SW 1271 (cell line): ENCODE measurements at places on chromosomes 7 and 10.

DNA sequence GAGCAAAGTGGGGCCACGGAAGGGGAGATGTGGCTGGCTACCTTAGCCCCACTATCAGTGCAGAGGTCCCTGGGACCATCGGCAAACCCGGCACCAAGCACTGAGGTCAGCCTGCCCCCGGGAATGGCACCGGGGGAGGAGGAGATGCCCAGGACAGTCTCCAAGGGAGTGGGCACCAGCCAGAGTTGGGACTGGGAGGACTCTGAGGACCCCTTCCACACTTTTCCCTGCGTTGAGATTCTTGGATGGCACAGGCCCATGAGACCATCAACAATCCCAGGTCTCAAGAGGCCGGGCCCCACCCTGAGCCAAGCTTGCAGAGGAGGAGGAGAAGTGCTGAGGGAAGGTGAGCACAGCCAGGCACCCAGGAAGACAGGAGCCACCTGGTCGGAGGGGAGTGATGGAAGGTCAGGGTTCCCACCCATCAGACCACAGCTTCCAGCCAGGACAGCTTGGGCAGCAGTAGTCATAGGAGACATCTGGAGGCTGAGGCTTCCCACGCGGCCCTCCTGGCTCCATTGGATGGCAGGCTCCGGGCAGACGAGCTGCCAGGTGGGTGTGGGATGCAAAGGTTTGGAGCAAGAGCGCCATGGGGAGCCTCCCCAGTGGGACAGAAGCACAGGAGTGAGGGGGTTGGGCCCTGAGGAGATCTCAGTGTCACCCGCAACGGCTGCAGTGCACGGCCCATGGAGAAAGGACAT lies 2.6 kb upstream of the OPN4 start:
- no peak for DNase-seq

GRCh38 chr10:98950106-98950505 lies 285.5 kb downstream of the HPSE2 start:
- DNase-seq: no peak

- no peak for DNase-seq
Measured at GRCh38 chr7:159205833-159206232, 61.2 kb upstream of the VIPR2 start.

DNA sequence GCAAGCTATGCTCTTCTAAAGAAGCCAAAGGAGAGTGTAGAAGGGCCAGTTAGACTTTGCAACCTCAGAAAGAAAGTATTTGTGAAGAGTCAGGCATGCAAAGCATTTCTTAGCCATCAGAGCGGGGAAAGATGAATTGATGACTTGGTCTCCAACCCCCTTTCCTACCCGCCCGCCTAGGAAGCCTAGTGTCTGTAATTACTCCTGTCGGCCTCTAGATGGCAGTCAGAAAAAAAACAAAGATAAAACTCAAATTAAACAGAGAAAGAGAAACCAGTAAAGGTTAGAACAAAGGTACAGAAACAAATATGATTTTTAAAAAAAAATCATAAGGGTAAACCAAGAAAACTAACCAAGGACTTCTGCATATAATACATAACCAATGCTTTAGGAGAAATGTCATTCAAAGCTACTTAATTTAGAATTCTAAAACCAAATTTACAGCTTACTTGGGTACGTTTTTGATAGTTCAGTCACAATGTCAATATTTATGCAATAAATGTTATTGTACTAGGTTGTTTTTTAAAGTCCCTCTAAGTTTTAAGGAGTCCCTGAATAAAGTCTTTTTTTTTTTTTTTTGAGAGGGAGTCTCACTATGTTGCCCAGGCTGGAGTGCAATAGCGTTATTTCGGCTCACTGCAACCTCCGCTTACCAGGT lies 97.6 kb downstream of the LYZL1 start:
- peak; percentile 60 for DNase-seq

GRCh38 chr7:138667535-138668228 lies 33.5 kb downstream of the SVOPL start:
- no peak for DNase-seq

- no peak for DNase-seq
Measured at GRCh38 chr10:7686351-7687171, 16.6 kb upstream of the ITIH2 start.

DNA sequence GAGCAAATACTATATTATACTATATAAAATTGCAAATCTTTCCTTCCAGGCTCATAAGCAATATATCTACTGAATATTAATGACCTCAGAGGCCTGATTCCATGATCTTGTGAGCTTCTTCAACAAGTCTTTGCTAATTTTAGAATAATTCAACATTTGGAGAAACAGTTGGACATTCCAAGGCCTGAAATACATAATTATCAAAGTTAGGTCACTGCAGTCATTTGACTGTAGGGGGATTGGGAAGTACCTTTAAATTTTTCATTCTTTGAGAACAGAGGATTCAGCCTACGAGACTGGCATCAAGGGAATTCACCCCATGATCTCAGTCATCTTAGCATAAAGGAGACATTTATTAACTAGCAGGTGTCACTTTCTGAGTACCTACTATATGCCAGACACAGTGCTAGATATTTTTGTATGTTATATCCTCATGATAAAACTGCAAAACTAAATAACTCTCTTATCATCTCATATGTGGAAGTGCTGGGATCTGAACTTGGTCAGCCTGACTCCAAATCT lies 85.4 kb downstream of the DOCK4 start:
- DNase-seq: no peak

DNA sequence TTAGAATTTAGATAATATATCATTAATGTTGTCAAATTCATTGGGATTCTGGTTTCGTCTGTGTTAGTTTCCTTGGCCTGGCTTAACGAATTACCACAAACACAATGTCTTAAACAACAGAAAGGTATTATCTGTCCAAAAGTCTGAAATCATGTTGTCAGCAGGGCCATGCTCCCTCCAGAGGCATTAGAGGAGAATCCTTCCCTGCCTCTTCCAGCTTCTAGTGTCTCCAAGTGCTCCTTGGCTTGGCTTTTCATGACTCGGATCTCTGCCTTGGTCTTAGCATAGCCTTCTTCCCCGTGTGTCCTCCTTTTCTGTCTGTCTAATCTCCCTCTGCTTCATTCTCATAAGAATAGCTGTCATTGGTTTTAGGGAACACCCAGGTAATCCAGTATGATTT lies 482.5 kb downstream of the SEMA3D start:
- no peak for DNase-seq

- DNase-seq: peak; percentile 56
Measured at GRCh38 chr7:5525271-5526099, 101.9 kb upstream of the TNRC18 start.

GRCh38 chr10:29649561-29650551 lies 15.1 kb upstream of the SVIL start:
- DNase-seq: no peak

- peak; percentile 47 for DNase-seq
Measured at GRCh38 chr10:69639291-69640195, 9.5 kb downstream of the FAM241B start.

GRCh38 chr7:69994886-69995542 lies 396.7 kb downstream of the AUTS2 start:
- DNase-seq: no peak

GRCh38 chr10:11150879-11151415 lies 133.3 kb downstream of the CELF2 start:
- DNase-seq: no peak

GRCh38 chr10:73911553-73912004 lies 647 bp downstream of the PLAU start:
- no peak for DNase-seq

GRCh38 chr7:144416341-144416740 lies 12.8 kb upstream of the NOBOX start:
- DNase-seq: no peak

GRCh38 chr10:101644002-101644401 lies 51.0 kb downstream of the FBXW4 start:
- DNase-seq: no peak

- no peak for DNase-seq
Measured at GRCh38 chr10:122373721-122374120, 787 bp upstream of the PLEKHA1 start.

DNA sequence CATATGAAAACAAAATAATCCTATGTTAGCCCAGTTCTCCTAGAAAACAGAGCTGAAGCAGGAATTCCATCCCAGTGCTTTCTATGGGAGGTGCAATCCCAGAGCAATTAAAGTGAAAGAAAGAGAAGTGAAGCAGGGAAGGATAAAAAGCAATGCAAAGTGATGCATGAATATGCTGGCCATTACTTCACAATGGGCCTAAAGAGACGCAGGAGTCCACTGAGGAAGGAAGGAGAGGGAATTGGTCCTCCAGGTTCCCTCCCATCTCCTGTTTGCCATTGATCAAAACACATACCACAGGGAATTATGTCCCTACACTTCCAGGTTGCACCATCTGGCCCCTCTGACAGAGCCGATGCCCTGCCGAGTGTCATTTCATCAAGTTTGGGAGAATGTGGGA lies 392.2 kb upstream of the NFE2L3 start:
- no peak for DNase-seq

GRCh38 chr10:79981450-79982361 lies 32.8 kb upstream of the SFTPD start:
- DNase-seq: peak; percentile 1

DNA sequence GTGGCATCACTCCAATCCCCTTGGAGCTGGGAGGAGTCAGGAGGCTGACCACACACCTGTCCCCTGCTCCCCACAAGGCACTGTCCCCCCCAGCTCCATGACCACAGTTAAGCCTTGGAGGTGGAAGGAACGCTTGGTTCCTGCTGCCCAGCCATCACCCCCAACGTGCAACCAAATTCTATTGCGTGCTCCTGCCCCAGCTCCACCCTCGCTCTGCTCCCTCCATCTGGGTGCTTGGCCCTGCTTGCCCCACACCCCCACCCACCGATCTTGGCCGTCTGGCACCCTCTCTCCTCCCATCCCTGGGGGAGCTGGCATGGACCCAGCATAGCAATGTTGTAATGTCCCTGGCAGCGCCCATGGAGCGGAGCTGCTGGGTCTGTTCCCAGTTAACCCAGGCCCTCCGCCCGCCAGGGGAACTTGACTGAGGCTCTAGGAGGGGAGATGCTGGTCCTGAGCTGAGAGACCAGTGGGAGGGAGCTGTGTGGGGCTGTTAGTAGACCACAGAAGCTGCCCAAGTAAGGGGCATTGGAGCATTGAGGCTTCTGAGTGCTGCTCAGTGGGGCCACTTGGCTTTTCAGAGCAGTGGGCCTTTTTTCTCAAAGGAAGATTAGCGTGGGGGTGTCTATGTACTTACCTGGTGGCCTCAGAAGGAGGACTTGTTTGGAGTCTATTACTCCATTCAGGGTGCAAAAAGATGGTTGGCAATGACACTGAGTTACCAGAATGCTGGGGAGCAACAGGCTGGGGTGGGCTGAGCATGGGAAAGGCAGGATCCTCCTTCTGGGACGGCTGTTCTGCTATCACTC lies 1.1 kb downstream of the EPHB6 start:
- no peak for DNase-seq

DNA sequence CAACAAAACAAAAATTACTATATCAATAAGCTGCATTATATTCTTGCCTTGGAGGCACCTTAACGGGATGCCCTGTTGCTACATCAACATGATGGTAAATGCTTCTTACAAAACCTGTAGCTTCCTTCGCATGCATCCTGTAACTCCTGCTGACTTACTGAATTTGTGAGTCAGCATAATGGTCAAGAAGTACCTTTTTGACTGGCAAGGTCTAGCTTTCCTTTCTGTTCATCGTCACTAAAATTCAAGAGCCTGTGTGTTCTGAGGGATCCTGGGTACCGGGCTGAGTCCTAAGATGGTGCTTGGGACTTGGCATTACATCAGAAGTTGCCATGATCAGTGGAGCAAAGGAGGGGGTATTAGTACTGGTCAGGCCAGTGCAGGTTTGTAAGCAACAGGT lies 4.9 kb downstream of the PFKFB3 start:
- no peak for DNase-seq

- no peak for DNase-seq
Measured at GRCh38 chr10:89665302-89665701, 20.3 kb upstream of the PANK1 start.

GRCh38 chr7:130363026-130363847 lies 17.1 kb upstream of the CPA1 start:
- peak; percentile 72 for DNase-seq

GRCh38 chr7:90239050-90239449 lies 5.9 kb upstream of the CFAP69 start:
- DNase-seq: no peak

- DNase-seq: no peak
Measured at GRCh38 chr7:71679480-71679879, 547.5 kb downstream of the GALNT17 start.

DNA sequence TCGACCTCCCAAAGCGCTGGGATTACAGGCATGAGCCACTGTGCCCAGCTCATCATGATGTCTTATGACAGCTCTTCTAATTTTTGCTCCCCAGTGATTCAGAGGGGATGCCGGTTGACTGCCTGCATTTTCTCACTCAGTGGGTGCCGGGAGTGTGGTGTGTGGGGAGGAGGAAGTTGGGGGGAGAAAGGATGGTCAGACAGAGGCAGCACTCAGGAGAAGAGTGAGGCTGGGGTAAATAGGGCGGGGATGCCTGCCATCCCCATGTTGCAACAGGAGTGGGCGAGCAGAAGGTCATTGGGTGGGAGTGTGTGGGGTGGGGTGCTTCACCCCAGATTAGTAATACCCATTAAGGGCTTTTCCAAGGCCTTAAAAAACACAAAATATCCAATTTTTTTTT lies 3.5 kb upstream of the CCL24 start:
- no peak for DNase-seq

DNA sequence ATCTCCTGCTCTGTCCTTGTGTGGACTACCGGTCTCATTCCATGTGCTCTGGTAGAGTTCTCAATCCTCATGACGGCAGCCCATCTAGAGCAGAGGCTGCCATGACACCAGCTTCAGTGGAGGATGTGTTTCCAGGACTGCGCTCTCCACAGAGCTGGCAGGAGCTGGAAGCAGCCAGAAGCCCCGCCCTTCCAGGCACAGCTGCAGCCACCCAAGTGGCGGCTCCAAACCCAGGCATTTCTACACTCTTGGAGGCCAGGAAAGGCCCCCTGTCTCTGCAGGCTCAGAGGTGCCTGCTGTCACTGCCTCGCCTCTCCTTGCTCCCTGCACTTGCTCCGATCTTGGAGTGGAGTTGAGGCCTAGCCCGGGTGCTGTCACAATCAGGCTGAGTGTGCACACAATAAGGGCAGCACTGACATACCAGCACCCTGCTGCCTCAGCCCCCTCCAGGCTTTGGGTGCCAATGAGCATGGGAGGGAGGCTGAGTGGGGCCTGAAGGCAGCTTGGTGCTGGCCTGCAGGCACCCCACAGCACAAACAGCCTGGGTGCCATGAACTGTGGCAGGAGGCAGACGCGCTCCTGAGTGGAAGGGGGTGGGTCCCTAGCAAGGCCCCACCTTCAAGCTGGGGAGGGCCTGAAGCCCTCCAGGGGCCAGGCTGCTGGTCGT lies 122.1 kb downstream of the LRRN3 start:
- DNase-seq: no peak

- DNase-seq: no peak
Measured at GRCh38 chr7:144842377-144842851, 6.6 kb upstream of the TPK1 start.

DNA sequence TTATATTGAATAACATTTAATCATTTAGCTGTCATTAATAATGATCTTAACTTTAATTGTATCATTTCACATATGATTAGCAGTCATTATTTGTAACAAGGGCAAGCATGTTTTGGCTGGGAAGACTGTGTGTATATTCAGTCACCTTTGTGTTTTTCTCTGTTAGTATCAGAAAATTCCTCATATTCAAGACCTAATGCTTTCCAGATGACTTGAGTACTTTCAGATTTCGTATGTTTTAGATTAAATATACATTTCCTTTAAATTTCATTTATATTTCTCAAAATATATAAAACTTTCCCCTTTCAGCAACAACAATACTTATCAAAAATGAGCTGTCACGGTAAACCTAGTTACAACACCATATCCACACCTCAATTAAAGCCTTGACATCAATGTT lies 6.3 kb upstream of the CACNA2D1 start:
- no peak for DNase-seq

- DNase-seq: no peak
Measured at GRCh38 chr7:77252506-77252905, 52.9 kb upstream of the FGL2 start.
